ENCODE measurements at places on chromosomes 13 and 19. TPM values are rescaled to one million over a fixed set of nuclear protein-coding genes. Genes with fewer than 3 reads are reported as not detected.

Gene RNF113B
- total RNA-seq = not detected

Gene PCSK4
- total RNA-seq = 8.4 TPM

Gene CCL25
- not detected for total RNA-seq

Gene ETV2
- total RNA-seq = 1,894 TPM

Gene PBX4
- 0.82 TPM for total RNA-seq

Gene ATP4B
- total RNA-seq = not detected

Gene POGLUT2
- total RNA-seq = 15.2 TPM

Gene CD320
- 111 TPM for total RNA-seq

Gene SPACA4
- total RNA-seq = not detected

Gene SLC1A6
- total RNA-seq = 8.3 TPM

Gene PDE4C
- total RNA-seq = 0.85 TPM

Gene KIR3DL1
- total RNA-seq = not detected

Gene FUT2
- total RNA-seq = 1.5 TPM

Gene FCER2
- total RNA-seq = not detected

Gene TNNI3
- not detected for total RNA-seq

Gene ATP5F1D
- 175 TPM for total RNA-seq

Gene HSH2D
- total RNA-seq = not detected

Gene KANK2
- 103 TPM for total RNA-seq
